ENCODE measurements at places on chromosomes 16 and 17. TPM values are rescaled to one million over a fixed set of nuclear protein-coding genes. Genes with fewer than 3 reads are reported as not detected.

Gene MYH3
- 3.2 TPM for total RNA-seq

DNA sequence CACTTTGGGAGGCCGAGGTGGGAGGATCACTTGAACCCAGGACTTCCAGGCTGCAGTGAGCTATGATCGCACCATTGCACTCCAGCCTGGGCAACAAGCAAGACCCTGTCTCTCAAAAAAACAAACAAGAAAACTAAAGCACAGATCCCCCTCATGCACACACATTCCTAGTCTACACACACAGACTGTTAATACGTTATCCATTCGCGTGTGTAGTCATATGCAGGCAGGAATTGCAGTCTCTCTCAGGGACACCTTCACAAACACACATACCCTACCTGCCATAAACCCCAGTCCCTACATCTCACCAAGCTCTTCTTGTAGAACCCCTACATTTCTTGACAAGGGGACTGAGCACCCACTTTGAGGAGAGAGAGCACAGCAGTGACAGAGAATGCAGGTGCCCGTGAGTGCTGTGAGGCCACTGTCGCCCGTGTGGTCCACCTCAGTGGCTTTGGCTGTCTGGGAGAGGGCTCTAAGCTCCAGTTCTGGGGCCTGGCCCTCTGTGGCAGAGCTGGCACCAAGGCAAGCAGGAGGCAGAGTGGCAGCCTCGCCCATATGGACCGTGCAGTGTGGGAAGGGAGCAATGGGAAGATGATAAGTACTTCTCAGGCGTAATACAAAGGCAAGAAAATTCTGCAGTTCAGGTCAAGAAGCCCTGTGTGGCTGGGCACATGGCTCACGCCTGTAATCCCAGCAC, 59.0 kb upstream of the RPH3AL start:
- no peak for DNase-seq
- peaks cover 3% of the 10 kb centered on the region for H3K27me3 ChIP-seq
- peak overlapping the region; percentile 81 for H3K27ac ChIP-seq
- peak overlapping the region; percentile 72 for H3K4me3 ChIP-seq

GRCh38 chr17:70104791-70105523, 29.9 kb downstream of the KCNJ16 start:
- no peak for DNase-seq
- no peaks in the 10 kb centered on the region for H3K27me3 ChIP-seq
- H3K27ac ChIP-seq: no peak overlapping the region
- no peak overlapping the region for H3K4me3 ChIP-seq
- no peaks in the 10 kb centered on the region for H3K4me1 ChIP-seq

- H3K36me3 ChIP-seq: peaks cover 12% of the 10 kb centered on the region
- H3K4me3 ChIP-seq: no peak within 1 kb of the TSS
- DNase-seq: no peak
- H3K27ac ChIP-seq: peak within 1 kb of the TSS; percentile 26
These were observed at the start of gene IL17C for GRCh38 chr16:88638323-88639230. Gene IL17C (plus strand): TSS chr16:88638572. CDS start chr16:88638642, 70 bp downstream.

Measured in activated CD8-positive, alpha-beta T cell treated with anti-CD3 and anti-CD28 coated beads, Interleukin-2, amount 10 ng/mL, durations not matched to agents 7 days and 5 days (primary cell).